ENCODE measurements at places on chromosomes 16 and 17.
A peak's percentile ranks its signal among the peaks of the same experiment; 100 is the strongest.

GRCh38 chr17:81408049-81408448 is 12.8 kb downstream of the BAHCC1 start:
- DNase-seq = no peak

DNA sequence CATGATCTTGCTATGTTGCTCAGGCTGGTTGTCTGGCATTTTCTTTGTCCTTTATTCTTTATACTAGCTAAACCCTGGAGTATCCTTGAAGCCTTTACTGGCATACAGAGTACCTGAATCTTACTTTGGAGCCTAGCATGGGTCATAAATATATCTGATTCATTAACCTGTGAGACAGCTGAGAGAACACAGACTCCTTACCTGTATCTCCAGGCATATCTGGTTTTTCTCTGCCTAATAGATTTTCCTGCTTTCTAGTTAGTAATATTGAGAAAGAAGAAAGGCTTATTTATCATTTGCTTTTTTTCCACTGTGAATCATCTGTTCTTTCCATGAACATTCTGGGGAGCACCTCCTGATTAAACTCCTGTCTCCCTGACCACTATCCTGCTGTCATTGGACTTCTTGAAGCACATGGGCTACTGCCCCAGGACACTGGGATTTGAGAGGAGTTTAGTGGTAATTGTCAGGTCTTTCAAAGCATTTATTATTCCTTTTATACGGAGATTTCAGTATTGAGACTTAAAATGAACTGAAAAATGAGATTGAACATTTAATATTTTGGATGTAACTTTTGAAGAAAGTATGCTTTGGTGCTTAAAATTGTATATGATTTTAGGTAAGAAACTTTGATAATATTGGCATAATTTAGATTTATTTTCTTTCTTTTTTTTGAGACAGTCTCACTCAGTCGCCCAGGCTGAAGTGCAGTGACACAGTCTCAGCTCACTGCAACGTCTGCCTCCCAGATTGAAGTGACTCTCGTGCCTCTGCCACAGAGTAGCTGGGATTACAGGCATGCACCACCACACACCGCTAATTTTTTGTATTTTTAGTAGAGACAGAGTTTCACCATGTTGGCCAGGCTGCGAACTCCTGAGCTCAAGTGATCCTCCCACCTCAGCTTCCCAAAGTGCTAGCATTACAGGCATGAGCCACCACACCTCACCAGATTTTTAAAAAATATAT is 8.6 kb downstream of the PDP2 start:
- DNase-seq = no peak

DNA sequence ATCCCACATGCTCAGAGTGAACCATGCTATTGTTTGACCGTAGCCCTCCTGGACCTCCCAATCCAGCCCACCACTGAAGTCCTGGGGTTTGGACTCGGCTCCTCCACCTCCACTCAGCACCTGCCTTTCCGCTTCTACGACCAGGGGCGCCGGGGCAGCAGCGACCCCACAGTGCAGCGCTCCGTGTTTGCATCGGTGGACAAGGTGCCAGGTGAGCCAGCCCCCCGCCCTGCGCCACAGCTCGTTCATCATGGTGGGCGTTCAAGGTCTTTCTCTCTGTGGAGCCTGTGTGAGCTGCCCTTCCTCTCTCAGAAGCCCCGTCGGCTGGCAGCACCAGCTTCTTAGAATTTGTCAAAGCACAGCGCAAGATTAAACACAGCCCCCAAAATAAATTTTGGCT is 130.1 kb downstream of the SOCS1 start:
- no peak for DNase-seq

DNA sequence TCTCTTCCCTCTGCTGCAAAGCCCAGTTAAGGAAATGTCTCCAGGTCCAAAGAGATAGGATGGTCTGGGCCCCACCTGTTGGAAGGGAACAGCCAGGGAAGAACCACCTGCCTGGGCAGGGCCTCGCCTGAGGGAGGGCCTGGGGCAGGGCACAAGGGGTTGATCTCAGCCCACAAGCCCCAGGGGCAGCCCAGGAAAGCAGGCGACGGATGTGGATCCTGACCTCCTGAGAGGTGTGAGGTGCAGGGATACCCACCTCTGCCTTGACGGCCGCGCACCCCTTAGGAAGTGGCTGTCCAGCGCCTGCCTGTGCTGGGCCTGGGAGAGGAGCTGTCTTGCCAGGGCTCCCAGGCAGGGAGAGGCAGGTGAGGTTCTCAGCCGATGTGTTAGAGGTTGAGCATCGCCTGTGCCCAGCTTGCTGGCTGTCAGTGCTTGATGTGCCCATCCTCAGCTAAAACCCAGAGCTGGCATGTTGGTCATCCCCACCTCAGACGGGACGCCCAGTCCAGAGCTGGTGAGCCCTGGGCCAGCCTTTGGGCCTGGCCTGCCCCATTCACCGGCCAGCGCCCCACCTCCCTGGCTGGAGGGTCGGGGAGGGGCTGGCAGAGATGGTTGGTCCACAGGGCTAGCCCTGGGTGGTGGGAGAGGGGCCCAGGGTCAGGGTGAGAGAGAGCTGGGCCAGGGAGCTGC is 434 bp downstream of the CEMP1 start:
- DNase-seq = no peak

DNA sequence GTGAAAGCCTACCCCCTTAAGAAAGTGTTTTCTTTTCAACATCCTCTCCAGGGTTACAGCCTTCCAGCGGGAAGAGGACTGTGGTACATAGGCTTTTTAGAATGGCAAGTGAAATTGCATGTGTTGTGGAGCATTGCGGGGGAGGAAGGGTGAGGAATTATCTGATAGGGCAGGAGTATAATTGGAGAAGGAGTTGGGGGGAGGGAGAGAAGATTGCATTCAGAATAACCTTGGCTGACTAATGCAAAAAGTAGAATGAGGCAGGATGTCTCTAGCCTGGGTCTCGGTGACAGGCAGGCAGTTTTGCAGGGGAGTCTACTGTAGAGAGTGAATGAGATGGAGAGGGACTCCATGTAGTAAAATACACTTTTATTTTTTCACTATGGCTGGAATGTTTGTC is 2.4 kb upstream of the CDH8 start:
- DNase-seq = no peak

DNA sequence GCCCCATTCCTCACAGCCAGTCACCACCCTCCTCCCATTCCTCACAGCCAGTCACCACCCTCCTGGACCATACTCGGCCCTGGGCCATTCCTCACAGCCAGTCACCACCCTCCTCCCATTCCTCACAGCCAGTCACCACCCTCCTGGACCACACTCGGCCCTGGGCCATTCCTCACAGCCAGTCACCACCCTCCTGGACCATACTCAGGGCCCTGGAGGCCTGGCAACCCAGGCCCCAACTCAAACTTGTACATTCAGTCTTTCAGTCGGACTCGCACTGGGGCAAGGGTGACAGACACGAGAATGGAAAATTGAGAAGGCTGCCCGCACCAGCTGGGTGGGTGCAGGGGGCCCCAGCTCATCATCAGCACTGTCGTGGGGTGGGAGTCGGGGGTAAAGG is 30.4 kb upstream of the FOXK2 start:
- no peak for DNase-seq

GRCh38 chr16:88530858-88531203 is 39.4 kb upstream of the ZC3H18 start:
- DNase-seq = no peak

DNA sequence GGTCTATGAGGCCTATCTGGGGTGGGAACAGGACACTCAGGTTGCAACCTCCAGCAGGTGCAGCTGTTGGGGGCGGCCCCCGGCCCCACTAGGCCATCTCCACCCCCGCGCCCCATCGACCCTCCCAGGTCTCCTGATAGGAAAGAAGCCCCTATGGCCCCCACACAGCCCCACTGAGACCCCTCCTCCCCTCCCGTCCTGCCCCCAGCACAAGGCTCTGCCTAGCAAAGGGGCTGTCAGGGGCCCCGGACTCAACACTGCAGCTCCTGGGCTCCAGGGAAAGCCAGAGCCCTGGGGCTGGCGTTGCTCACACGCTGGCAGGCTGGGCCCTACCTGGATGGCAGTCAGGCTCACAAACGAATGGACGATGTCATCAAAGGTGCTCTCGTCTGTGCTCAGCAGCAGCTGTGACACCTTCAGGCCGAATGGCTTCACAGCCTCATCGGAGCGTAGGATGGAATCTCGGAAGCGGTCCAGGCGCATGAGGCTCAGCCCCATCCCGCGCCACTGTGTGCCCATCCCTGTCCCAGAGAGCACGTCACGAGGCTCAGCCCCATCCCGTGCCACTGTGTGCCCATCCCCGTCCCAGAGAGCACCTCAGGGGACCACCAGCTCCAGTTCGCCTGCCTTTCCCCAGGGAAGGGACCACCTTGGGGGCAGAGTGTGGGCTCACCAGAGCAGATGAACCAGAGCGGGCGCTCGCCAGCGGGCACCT is 7.3 kb downstream of the FASN start:
- DNase-seq = no peak

DNA sequence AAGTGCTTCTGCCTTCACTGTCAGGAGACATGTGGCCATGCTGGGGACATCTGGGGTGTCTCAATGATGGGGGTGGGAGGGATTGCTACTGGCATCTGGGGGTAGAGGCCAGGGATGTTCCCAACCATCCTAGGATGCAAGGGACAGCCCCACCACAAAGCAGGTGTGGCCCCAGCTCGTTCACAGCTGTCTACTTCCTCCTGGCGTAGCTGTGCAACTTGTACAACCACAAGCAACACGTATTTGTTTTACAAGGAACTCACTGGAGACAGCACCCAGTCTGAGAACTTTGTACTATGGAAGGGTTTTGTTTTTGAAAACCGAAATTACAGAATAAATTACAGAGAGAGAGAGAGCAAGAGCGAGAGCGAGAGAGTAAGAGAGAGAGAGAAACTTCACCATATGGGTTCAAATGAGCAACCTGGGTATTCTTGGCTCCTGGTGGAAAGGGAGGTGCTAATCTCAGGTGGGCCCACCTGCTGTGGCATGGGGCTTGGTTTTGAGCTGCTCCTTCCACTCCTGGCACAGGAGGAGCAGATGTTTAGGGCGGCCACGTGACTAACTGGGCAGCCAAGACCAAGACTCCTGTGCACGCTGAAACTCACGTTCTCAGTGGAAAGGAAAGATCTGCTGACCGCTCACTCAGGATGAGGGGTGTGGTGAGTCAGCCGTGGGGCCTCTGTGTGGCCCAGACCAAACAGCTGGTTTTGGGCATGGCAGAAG is 17.5 kb upstream of the TNFRSF13B start:
- DNase-seq = no peak

DNA sequence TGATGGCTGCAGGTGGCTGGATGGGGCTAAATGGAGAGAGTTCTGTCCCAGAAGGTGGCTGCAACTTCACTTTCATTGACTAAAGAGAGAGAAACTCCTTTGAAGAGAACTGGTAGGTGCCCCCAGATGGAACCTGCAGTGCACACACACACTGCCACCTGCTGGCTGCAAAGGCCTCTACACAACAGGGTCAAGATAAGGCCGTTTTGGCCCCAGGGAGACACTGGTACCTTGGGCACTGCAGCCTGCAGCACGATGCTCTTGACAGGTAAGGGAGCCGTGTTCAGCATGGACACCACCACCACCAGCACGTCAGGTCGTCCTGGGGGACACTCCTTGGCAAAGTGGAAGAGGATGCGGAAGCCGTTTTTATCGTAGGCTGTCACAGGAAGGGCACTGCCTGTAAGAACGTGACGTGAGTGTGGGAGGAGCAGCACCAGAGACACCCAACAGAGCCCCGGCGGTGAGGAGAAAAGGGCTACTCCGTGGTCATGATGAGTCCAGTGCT is 22.7 kb downstream of the GGA3 start:
- peak; percentile 59 for DNase-seq

DNA sequence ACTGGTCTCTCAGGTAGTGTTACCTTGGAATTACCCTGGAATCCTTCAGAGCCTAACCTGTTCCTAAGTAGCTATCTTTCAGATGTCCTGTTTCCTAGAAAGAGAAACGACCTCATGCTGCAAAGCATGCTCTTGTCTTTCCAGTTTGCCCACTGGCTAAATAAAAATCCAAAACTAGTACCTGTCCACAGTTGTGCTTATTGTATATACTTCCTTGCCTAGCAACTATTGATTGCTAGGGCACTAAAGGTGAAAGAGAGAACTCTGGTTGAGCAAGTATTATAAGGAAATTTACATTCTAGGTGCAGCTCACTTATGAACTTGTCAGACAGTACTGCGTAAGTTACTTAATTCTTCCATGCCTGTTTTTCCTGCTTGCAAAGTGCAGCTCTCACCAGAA is 38.5 kb downstream of the LIG3 start:
- no peak for DNase-seq

GRCh38 chr17:12549499-12550041 is 116.1 kb upstream of the MYOCD start:
- DNase-seq = peak; percentile 49

DNA sequence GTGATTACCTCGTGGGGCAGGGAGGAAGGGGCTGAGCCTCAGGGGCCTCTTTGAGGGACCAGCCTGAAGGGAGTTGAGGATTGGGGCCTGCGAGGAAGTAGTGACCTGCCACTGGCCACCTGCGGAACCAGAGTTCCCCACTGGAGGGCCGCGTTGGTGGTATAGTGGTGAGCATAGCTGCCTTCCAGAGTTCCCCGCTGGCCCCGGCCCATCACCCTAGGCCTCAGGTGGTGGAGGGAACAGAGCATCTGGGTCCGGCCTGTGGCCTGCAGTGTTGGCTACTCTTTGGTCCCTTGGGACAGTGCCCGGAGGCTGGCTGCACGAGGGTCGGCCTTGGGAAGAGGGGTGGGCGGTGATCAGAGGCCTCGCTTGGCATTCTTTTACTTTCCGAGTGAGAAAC is 20.5 kb downstream of the MGAT5B start:
- no peak for DNase-seq

DNA sequence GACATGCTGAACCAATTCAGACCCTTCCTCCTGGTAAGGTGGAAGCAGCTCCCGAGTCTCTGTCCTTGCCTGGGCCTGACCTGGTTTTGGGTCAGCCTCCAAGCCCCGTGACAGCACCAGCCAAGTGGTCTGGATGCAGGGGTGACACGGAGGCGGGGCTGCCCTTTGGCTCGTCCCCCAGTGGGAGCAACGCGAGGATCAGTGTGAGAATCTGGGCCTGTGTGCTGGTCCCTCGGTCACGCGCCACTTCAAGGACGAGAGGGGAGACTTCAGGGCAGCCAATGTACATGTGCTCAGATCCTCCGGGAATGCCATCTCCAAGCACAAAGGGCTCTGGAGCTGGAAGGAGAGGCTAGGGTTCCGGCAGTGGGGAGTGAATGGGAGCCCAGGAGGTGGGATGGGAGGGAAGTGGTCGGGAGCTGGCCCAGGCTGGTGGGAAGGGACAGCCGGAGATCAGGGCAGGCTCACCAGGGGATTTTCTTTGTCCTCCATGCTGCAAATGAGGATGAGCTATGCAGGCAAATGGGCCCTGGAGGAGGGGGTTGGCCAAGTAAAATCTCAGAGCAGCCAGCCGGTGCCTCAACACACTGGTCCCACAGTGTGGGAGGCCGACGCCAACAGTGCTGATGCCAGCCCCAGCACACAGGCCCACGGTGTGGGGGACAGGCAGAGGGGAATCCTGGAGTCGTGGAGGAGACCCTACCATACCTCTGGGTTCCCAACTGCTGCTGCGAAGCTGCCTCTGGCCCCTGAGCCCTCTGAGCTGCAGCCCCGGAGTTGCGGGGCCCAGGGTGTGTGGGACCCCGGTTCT is 4.2 kb upstream of the NDRG4 start:
- no peak for DNase-seq

- DNase-seq = no peak
Observed at GRCh38 chr17:33447090-33447489, 154.0 kb upstream of the ASIC2 start.
